ELR (cell line): ENCODE measurements at places on chromosomes 16 and 17.

DNA sequence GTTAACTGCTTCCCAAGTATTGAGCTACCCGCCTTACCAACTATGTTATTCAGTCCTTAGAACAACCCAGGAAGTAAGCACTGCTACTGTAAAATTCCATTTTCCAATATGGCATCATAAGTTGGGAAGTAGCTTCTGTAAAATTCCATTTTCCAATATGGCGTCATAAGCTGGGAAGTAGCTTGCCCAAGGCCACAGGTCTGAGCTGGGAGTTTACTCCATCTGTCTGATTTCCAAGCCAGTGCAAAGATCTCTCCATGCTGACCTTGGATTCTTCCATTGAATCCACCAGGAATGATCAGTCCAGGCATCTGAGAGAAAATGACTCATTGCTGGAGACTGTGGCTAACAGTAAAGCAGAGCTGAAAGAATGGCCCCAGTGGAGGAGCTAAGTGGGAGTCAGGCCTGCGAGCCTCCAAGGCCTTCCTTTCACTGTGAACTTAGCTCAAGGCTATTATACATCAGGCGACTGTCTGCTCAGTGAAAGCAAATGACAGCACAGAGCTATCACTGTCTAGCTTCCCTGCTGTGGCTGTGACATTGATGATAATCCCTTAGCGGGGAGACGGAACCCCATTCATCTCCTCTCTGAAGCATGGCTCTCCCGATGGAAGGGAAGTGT lies 430.4 kb downstream of the HAPSTR1 start:
- DNase-seq = no peak

GRCh38 chr16:85844786-85845185 lies 45.3 kb downstream of the COX4I1 start:
- no peak for DNase-seq

DNA sequence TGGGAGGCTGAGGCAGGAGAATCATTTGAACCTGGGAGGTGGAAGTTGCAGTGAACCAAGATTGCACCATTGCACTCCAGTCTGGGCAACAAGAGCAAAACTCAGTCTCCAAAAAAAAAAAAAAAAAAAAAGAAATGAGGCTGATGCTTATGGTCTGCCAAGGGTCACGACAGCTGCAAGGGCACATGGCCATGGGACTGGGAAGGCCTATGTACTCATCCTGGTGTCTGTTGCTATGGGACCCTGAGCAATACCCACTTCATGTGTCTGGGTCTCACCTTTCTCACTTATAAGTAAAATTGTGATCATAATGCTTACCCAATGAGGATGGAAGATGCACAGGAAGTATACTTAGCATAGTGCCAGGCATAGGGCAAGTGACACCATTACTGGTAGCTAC lies 16.6 kb downstream of the MIEF2 start:
- DNase-seq = no peak

DNA sequence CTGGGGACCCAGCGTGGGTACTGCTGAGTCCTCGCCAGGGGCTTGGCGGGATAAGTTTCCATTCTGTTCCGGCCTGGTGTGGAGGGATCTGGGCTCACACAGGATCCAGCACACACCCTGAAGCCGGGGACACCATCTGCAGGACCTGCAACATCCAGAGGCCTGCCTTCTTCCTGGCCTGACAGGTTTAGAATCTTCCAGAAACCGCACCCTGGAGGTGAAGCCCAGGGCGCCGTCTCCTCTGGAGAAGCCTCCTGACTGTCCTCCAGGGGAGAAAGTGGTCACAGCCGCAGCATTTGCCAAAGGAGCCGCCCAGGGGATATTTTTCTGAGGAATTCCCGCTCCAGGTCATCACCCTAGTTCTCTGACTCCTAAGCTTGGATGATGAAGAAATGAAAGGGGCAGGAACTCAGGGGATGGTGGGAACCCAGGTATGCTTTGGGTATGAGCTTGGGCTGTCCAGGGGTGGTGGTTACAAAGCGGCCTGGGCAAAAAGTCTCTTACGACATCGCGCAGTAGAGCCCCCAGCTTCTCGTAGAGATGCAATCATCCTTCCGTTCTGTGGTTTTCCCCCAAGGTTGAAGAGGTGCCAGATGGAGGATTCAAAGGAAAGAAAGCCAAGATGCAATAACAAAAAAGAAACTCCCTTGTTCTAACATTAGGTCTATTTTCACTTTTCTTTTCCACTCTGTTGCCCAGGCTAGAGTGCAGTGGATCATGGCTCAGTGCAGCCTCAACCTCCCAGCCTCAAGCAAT lies 9.1 kb upstream of the CRISPLD2 start:
- peak; percentile 67 for DNase-seq

GRCh38 chr16:28192806-28193529 lies 18.8 kb downstream of the XPO6 start:
- no peak for DNase-seq

GRCh38 chr17:42183741-42184711 lies 1.2 kb downstream of the HCRT start:
- peak; percentile 75 for DNase-seq

- DNase-seq = no peak
These were observed 725 bp upstream of the CASC3 start for GRCh38 chr17:40139566-40140058.

DNA sequence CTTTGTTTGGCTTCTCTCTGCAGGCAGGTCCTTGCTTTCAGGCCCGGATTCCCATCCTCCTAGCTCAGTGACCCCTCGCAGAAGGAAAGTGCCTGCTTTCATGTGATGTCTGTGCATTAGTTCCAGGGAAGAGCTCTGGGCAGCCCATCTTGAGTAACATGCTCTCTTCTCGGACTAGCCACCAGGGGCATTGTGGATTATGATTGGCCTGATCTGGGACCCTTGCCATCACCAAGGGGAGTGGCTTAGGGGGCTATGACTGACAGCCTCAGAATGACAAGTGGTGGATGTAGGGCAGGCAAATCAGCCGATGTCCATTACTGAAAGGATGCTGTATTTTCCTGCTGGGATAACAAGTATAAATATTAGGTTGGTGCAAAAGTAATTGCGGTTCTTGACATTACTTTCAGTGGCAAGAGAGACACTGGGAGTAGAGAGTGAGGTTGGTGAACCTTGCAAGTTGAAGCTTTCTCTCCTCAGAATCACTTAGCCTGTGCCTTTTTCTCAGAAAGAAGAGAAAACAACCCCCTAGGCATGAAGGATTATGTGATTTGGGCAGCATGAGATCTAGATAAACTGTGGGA lies 71.5 kb upstream of the MPHOSPH6 start:
- DNase-seq = no peak

DNA sequence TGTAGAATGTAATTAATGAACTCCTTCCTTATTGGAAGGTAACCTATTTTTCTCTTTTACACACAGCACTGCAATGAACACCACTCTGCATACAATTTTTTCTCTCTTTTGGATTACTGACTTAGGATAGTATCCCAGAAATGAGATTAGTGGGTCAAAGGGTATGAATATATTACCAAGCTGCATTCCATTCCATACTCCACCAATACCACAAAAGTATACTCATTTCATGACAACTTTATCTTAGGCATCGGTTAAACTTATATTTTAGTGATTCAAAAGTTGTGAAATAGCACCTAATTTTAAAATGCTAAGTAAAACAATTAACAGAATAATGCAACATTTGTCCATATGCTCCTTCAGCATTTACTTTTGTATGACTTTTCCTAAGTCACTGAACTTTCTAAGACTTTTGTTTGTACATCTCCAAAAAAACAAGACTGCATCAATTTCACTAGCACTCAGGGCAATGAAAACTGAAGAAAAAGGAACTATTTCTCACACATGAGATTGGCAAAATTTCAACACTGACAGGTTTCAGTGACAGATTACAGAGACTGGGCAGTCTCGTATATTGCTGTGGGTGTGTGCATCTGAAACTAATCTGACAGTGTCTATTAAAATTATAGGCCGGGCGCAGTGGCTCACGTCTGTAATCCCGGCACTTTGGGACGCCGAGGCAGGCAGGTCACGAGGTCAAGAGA lies 32.1 kb downstream of the HELZ start:
- DNase-seq = peak; percentile 71

GRCh38 chr17:43803758-43804157 lies 23.5 kb downstream of the CFAP97D1 start:
- peak; percentile 25 for DNase-seq

- DNase-seq = no peak
These were observed 102.3 kb downstream of the FOXL1 start for GRCh38 chr16:86680661-86681030.

GRCh38 chr17:48462946-48463345 lies 32.9 kb upstream of the SKAP1 start:
- DNase-seq = no peak

DNA sequence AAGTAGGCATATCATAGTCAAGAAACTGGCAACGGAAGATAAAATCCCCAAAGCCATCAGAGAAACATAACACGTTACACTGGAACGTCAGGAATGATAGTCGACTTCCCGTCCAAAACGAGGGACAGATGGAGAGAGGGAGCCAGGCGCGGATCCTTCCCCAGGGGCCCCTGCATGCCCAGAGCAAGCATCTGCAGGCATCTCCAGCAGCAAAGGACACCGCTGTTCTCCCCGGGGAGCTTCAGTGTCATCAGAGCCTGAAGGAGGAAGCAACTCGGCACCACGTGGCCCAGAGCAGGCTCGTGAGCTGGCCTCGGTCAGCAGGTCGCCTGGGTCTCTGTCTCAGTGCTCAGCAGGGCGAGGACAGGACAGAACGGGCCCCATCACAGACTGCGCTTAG lies 50.1 kb downstream of the LMF1 start:
- no peak for DNase-seq

GRCh38 chr17:65638221-65638975 lies 77.0 kb upstream of the AXIN2 start:
- no peak for DNase-seq

GRCh38 chr16:72244853-72245252 lies 72.9 kb upstream of the PMFBP1 start:
- DNase-seq = peak; percentile 2

- DNase-seq = no peak
These were observed 53.3 kb downstream of the RNF112 start for GRCh38 chr17:19464031-19465026.

DNA sequence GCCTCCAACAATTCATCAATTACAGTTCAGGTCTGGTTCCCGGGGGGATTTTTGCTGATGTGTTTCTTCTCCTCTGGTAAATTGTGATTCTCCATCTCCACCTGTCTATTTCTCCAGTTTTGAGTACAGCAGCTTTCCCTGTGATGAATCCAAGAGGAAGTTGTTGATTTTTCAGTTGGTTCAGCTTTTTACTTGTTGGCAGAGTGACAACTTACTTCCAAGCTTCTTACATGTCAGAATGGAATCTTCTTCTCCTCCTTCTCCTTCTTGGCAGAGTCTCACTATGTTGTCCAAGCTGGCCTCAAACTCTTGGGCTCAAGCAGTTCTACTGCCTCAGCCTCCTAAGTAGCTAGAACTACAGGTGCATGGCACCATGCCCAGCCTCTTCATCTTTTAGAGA lies 33.4 kb upstream of the TMEM92 start:
- no peak for DNase-seq

DNA sequence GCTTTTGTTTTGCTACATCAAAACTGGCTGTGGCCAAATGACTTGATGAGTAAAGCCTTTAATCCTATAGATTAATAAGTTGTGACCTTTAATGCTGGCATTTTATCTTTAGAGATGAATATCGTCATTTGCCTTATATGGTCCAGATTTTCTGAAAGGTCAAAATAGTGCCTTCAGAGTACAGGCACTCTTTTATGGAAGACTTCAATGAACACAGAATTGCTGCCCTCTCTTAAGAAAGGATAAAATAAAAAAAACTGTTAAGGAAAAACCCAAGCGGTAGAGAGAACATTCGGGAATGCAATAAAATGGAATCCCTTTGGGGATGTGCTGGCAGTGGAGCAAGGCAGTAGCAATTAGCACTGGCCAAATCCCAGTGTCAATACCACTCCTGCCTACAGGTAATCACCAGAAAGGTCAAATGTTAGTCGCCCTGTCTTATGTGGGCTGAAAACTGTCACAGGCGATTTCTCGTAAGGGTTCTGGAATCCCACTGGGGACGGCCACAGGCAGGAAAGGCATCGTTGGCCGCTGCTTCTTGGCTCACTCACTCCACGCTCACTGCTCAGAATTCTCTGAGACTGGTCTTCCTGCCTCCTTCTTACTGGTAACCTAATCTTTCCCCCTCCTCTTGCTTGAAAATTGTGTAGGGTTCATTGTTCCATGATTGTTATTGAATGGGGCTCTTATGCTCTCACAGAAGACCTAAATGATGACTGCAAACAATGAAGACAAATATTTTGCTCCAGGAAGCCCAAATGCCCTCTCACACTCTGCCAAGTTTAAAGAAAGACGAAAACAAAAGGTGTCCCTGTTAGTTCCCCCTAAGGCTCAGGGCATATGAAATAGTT lies 45.4 kb upstream of the HSBP1 start:
- DNase-seq = no peak

- no peak for DNase-seq
These were observed 137.5 kb downstream of the TRIM37 start for GRCh38 chr17:58969156-58969555.

DNA sequence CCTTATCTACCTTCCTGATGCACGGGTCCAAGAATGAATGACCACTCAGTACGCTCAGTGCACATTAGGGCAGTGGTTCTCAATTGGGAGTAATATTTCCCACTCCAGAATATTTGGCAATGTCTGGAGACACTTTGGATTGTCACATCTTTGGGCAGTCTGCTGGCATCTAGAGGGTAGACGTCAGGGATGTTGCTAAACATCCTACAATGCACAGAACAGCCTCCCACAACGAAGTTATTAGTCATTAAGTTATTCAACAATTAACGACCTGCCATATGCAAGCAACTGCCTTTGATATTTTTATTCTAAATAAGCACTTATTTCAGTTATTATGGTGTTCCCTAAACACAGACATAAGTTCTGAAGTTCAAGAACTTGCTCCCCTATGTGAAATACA lies 669.3 kb downstream of the TOX3 start:
- DNase-seq = no peak

GRCh38 chr16:57735755-57736418 lies at the start of gene KATNB1:
KATNB1 (plus strand) TSS chr16:57735770; CDS start chr16:57737244, 1,474 bp downstream.
- peak; percentile 62 for DNase-seq

DNA sequence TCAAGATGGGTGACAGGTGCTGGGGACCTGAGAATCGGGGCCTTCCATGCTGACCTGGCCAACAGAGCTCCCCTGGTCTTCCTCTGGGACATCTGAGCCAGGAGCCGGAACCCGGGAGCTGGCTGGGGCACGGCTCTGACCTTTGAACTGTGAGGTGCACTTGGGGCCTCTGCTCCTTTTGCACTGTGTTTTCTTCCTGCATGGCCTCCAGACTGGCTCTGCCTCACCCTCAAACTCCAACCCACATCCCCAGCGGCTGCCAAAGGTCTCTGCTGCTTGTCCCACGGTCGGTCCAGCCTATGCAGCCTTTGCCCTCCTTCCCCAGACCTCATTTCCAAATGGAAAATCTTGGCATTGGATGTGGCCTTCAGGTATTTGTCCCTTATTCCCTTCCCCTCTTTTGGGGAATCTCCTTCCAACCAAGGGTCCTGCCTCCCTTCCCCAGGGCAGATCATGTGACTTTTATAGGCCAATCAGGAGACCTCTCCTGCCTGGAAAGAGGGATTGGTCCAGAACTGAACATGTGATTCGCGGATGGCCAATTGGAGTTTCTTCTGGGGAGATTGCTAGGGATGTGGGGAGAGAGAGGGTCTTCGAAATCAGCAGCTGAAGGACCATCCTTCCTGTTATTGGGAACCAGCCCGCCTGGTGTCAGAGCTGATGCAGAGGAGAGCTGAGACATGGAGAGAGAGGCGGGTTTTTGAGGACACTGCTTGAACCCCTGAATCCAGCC lies 117.9 kb downstream of the CYLD start:
- DNase-seq = no peak
